ENCODE measurements at places on chromosomes 5 and 9. TPM values are rescaled to one million over a fixed set of nuclear protein-coding genes. Genes with fewer than 3 reads are reported as not detected.

GRCh38 chr5:59038798-59039295, 456.0 kb downstream of the RAB3C start:
- peaks cover 11% of the 10 kb centered on the region for H3K4me1 ChIP-seq
- H3K27ac ChIP-seq = no peak overlapping the region
- DNase-seq = no peak
- H3K36me3 ChIP-seq = no peaks in the 10 kb centered on the region
- H3K27me3 ChIP-seq = no peaks in the 10 kb centered on the region
- H3K4me3 ChIP-seq = peak overlapping the region; percentile 58

DNA sequence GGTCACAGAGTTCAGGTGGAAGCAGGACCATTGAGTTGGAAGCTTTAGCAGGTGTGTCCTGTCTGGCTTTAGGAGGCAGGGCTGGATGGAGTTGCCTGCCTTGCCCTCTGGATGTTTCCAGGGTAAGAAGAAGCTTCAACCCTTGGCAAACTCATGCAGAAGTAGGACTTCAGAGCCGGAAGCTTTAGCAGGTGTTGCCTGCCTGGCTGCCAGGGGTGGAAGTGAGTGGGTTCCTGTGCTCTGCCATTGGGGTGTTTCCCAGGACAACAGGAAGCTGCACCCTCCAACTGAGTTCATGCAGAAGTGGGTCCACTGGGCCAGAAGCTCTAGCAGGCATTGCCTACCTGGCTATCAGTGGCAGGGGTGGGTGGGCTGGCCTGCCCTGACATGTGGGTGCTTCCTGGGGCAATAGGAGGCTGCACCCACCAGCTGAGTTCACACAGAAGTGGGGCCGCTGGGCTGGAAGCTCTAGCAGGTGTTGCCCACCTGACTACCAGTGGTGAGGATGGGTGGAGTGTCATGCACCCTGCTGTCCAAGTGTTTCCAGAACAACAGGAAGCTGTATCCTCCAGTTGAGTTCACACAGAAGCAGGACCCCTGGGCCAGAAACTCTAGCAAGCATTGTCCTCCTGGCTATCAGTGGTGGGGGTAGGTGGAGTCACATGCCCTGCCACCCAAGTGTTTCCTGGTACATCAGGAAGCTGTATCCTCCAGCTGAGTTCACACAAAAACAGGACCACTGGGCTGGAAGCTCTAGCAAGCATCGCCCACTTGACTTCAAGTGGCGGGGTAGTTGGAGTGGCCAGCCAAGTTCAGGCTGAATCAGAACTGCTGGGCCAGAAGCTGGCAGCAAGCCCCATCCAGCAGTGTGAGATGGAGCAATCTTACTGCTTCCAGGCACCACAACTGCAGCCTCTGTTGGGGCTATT, 24.6 kb downstream of the LOX start:
- no peak for DNase-seq
- H3K36me3 ChIP-seq = no peaks in the 10 kb centered on the region
- no peak overlapping the region for H3K27ac ChIP-seq
- no peaks in the 10 kb centered on the region for H3K27me3 ChIP-seq
- no peak overlapping the region for H3K4me3 ChIP-seq

Gene PCDHB6
- total RNA-seq = not detected

Gene GFM2
- 16.5 TPM for total RNA-seq

DNA sequence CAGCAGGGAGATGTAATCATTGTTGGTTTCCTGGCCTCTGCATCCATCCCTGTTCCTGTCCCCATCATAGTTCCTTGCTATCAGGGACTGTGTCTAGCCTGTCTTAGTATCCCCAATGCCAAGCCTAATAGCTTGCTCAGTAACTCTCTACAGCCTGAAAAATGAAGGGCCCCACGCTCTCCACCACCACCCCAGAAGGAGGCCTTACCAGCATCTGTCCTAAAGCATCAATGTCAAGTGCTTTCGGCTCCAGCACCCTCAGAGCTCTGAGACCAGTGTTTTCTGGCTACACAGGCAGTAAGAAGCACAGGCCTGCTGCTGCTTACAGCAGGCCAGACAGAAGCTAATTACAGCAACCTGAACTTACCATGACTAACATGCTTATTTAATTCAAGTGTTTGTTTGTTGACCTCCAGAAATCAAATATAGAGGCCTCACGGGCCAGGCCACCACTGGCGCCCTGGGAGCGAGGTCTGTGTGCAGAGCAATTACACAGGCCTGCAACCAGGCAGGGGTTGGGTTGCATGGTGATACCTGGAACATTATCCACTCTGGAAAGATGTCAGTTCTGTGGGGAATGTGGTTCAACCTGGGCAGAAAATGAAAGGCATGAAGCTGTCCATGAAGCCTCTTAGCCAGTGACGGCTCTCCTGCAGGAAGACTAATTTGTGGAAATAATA, 124.3 kb downstream of the SLC1A3 start:
- H3K36me3 ChIP-seq = no peaks in the 10 kb centered on the region
- no peak overlapping the region for H3K4me3 ChIP-seq
- DNase-seq = no peak
- H3K27ac ChIP-seq = no peak overlapping the region
- no peaks in the 10 kb centered on the region for H3K4me1 ChIP-seq

DNA sequence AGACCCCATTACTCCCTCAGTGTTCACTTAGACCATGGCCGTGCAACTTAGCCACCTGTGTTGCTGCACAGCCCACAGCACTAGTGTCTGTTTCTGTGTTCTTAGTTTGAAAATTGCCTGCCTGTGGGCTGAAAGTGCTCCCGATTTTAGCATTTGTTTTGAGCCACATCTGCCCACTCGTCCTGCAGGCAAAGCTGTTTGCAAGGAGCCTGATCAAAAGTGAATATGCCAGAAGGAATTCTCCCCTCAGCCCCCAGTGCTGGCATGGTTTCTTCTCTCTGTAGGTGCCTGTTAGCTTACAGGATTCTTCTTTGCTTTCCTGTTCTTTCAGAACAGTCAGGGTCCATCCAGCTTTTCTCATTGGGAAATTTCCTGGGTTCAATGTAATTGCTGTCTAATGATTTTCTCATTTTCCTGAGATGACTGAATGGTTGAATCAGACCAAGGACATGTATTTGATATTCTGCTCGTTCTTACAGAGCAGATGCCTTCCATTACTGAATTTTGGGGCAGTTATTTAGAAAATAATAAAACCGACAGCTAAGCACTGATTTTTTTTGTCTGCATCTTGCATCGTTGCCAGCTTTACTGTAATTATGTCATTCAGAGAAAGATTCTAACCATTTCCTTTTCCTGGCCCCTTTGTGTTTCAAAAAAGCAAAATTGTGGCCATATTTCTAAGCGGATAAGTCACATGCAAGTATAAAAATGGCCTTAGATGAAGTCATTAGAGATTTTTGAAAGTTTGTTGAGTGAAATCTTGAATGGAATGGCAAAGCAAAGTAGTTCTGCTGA, 111.1 kb upstream of the CKMT2 start:
- no peak overlapping the region for H3K4me3 ChIP-seq
- H3K27ac ChIP-seq = no peak overlapping the region
- H3K36me3 ChIP-seq = no peaks in the 10 kb centered on the region
- peaks cover 18% of the 10 kb centered on the region for H3K4me1 ChIP-seq
- no peak for DNase-seq

Gene OXCT1
- total RNA-seq = 0.25 TPM

- H3K27ac ChIP-seq = no peak overlapping the region
- no peaks in the 10 kb centered on the region for H3K4me1 ChIP-seq
- no peak overlapping the region for H3K4me3 ChIP-seq
- no peaks in the 10 kb centered on the region for H3K36me3 ChIP-seq
- no peaks in the 10 kb centered on the region for H3K27me3 ChIP-seq
These were observed 12.2 kb upstream of the SLC2A6 start for GRCh38 chr9:133490865-133491655.

DNA sequence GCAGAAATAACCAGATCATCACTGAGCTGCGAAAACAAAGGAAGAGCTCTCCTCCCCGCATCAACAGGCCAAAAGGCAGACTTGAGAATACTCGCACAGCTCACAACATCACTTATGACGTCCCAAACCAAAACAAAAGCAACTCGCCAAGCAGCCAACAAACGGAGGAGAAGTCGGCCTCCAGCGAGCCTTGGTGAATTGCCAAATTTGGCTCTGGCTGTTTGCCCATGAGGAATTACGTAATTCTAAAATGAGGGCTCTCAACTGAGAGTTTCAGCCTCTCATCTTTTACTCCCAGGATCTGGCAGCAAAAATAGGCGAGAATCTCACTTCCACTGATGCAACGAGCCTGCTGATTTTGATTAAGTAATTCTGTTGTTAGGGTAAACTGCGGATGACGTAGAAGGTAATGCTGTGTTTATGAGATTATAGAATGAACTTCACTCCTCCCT, 51.7 kb upstream of the SEMA6A start:
- no peaks in the 10 kb centered on the region for H3K4me1 ChIP-seq
- H3K4me3 ChIP-seq = no peak overlapping the region

Gene SNX24
- total RNA-seq = 18.1 TPM

Gene NUTM2F
- not detected for total RNA-seq

Gene CARTPT
- total RNA-seq = not detected

DNA sequence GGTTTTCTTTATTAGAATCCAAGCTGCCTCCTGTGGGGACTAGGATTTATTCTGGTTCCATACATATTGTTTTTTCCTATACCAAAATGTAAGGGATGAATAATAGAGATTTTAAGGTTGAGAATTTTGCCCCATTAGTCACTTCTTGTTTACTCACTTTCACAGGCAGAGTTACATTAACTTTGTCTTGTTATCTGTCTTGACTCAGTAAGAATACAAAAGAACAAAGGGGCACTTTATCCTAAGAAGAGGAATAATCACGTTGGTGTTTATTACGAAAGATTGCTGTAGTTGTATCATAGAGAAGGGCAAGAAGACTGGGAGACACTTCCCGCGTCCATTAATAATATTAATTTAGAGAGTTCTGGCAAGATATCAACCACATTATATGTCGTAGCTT, 599.7 kb upstream of the FTMT start:
- H3K27me3 ChIP-seq = no peaks in the 10 kb centered on the region
- no peak overlapping the region for H3K27ac ChIP-seq
- H3K4me3 ChIP-seq = no peak overlapping the region
- DNase-seq = no peak
- no peaks in the 10 kb centered on the region for H3K4me1 ChIP-seq

- no peaks in the 10 kb centered on the region for H3K27me3 ChIP-seq
- no peak overlapping the region for H3K27ac ChIP-seq
- H3K4me1 ChIP-seq = no peaks in the 10 kb centered on the region
- no peak overlapping the region for H3K4me3 ChIP-seq
These were observed 43.0 kb downstream of the IL31RA start for GRCh38 chr5:55894135-55894534.

All from right lobe of liver (tissue), 6 donors.